ENCODE measurements at places on chromosomes 1 and 21. TPM values are rescaled to one million over a fixed set of nuclear protein-coding genes. Genes with fewer than 3 reads are reported as not detected.

GRCh38 chr1:157034137-157034800 lies 11.3 kb downstream of the ARHGEF11 start:
- no peak overlapping the region for H3K4me3 ChIP-seq
- no peak overlapping the region for H3K27ac ChIP-seq
- H3K4me1 ChIP-seq: no peaks in the 10 kb centered on the region
- H3K27me3 ChIP-seq: peaks cover 41% of the 10 kb centered on the region
- DNase-seq: no peak
- H3K36me3 ChIP-seq: no peaks in the 10 kb centered on the region

GRCh38 chr1:50774759-50775351 lies 185.2 kb downstream of the FAF1 start:
- H3K4me3 ChIP-seq: no peak overlapping the region
- H3K36me3 ChIP-seq: peaks cover 6% of the 10 kb centered on the region
- no peak overlapping the region for H3K27ac ChIP-seq
- no peaks in the 10 kb centered on the region for H3K27me3 ChIP-seq

- H3K4me1 ChIP-seq: peaks cover 86% of the 10 kb centered on the region
- peak overlapping the region; percentile 89 for H3K27ac ChIP-seq
- H3K4me3 ChIP-seq: peak overlapping the region; percentile 75
- peaks cover 30% of the 10 kb centered on the region for H3K36me3 ChIP-seq
Measured at GRCh38 chr1:21334214-21335087, 44.2 kb upstream of the ECE1 start.

DNA sequence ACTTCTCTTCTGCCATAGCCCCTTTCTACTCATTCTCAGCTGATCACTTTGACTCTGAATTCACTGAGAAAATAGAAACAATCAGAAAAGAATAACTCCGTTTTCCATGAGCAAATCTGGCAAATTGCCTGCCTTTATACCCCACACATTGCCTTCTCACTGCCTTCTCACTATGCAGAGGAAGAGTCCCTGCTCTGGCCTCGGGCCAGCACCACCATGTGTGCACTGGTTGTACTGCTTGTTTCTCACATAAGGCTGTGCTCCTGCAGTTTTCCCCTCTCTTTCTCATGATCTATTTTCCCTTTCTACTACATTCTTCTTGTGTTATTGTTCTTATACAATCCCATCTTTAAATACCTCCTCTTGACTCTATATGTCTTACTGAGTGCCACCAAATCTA lies 2.3 kb upstream of the HMGCS2 start:
- H3K4me1 ChIP-seq: no peaks in the 10 kb centered on the region
- H3K36me3 ChIP-seq: no peaks in the 10 kb centered on the region
- peaks cover 40% of the 10 kb centered on the region for H3K27me3 ChIP-seq
- no peak overlapping the region for H3K4me3 ChIP-seq
- no peak overlapping the region for H3K27ac ChIP-seq

GRCh38 chr21:42758721-42759593 lies 105.5 kb downstream of the PDE9A start:
- H3K27me3 ChIP-seq: no peaks in the 10 kb centered on the region
- no peaks in the 10 kb centered on the region for H3K36me3 ChIP-seq
- H3K4me3 ChIP-seq: no peak overlapping the region
- no peak for DNase-seq
- no peaks in the 10 kb centered on the region for H3K4me1 ChIP-seq

Gene PLA2G2C
- not detected for total RNA-seq

Gene NID1
- total RNA-seq: not detected

DNA sequence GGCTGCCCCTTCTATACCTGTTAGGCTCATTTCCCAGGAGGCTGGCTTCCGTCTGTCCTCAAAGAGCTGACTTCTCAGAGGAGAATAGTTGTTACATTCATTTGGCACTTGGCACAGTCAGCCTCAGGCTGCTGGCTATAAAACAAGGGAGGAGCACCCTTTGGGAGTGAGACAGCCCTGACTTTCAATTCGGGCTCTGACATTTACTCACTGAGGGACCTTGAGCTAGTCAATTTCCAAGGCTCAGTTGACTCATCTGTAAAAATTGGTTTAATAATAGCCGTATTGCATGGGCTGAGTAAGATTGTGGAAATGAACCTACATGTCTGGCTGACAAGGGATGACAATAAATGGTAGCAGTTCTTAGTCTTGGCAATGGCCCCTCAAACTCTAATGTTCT lies 13.7 kb downstream of the ALX3 start:
- peaks cover 7% of the 10 kb centered on the region for H3K4me1 ChIP-seq
- no peak overlapping the region for H3K27ac ChIP-seq
- H3K4me3 ChIP-seq: no peak overlapping the region
- no peak for DNase-seq

DNA sequence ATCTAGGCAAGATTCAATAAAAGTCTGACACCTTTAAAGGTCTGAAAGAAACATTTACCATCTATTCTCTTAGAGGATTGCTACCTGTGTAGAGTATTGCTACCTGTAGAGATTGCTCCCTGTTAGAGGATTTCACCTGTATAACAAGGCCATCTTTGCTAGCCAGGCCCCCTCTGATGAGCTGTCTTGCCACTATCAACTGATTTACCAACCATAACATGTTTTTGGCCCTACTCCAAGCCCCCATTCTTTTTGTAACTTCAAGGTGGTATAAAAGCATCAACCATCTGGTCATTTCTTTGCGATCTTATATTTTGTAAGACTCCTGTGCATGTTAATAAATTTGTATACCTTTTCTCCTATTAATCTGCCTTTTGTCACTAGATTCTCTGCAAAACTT lies 424.7 kb upstream of the CAMK1G start:
- no peak overlapping the region for H3K4me3 ChIP-seq
- no peaks in the 10 kb centered on the region for H3K27me3 ChIP-seq
- no peaks in the 10 kb centered on the region for H3K36me3 ChIP-seq
- no peaks in the 10 kb centered on the region for H3K4me1 ChIP-seq

DNA sequence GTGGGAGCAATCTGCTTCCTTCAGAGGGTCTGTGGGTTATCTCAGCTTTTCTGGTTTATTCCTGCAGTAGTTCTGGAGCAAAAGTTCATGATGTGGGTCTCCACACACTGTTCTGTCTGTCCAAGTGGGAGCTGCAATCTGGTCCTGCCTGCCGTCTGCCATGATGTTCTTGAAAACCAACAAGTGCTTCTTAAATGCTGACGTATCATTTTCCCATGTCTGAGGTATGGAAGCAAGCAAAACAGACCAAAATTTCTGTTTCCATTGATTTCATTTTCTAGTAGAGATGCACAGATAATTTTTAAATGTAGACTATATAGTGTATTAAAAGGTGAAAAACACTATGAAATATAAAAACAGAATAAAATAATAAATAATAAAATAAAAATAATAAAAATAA lies 65.2 kb downstream of the SERINC2 start:
- DNase-seq: no peak
- no peak overlapping the region for H3K27ac ChIP-seq
- peaks cover 9% of the 10 kb centered on the region for H3K27me3 ChIP-seq
- no peaks in the 10 kb centered on the region for H3K36me3 ChIP-seq
- H3K4me1 ChIP-seq: peaks cover 4% of the 10 kb centered on the region
- H3K4me3 ChIP-seq: no peak overlapping the region

Gene LDLRAD1
- not detected for total RNA-seq

GRCh38 chr1:214666674-214667073 lies 63.7 kb downstream of the CENPF start:
- H3K4me1 ChIP-seq: no peaks in the 10 kb centered on the region
- H3K36me3 ChIP-seq: peaks cover 77% of the 10 kb centered on the region
- DNase-seq: no peak
- no peak overlapping the region for H3K4me3 ChIP-seq

DNA sequence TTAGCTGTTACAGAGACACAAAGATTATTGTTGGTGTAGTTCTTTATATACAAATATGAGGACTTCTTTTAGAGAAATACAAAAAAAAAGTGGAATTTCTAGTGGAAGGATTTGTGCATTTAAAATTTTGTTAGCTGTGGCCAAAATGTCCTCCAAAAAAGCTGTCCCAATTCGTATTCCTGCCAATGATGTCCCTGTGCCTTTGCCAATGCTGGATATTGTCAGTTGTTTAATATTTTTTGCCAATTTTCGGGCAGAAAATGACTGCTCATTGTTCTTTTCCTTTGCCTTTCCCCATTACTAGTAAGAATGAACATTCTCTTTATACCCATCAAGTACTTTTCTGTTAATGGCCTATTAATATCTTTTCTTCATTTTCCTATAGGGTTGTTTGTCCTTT lies 110.0 kb upstream of the HOOK1 start:
- no peak overlapping the region for H3K27ac ChIP-seq
- H3K4me3 ChIP-seq: no peak overlapping the region
- H3K36me3 ChIP-seq: no peaks in the 10 kb centered on the region

DNA sequence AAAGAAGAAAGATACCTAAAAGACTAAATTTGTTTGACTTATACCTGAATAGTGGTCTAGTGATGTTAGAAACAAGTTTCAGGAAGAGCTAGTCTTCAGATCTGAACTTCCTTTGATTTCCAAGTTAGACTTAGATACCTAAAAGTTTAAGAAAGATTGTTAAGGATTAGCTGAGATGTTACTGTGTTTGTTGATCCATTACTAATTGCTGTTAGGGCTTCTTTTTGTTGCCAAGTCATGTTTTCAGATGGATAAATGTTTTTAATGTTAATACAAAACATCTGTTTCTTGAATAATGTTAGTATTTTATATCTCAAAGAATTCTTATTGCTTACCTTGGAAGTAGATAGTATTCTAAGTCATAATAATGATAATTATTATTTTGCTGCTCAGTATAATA lies 11.6 kb downstream of the GNAI3 start:
- H3K27ac ChIP-seq: no peak overlapping the region
- no peak for DNase-seq
- peaks cover 30% of the 10 kb centered on the region for H3K4me1 ChIP-seq
- H3K4me3 ChIP-seq: no peak overlapping the region
- H3K27me3 ChIP-seq: no peaks in the 10 kb centered on the region
- H3K36me3 ChIP-seq: peaks cover 15% of the 10 kb centered on the region

- peaks cover 45% of the 10 kb centered on the region for H3K27me3 ChIP-seq
- peak overlapping the region; percentile 57 for H3K4me3 ChIP-seq
- DNase-seq: no peak
Measured at GRCh38 chr1:209675565-209676154, 448 bp downstream of the G0S2 start.

Gene RIMKLA
- total RNA-seq: 2.5 TPM

- no peak overlapping the region for H3K27ac ChIP-seq
- no peaks in the 10 kb centered on the region for H3K4me1 ChIP-seq
- DNase-seq: no peak
- H3K27me3 ChIP-seq: peaks cover 2% of the 10 kb centered on the region
- no peak overlapping the region for H3K4me3 ChIP-seq
Measured at GRCh38 chr21:29904359-29905282, 35.2 kb downstream of the GRIK1 start.

DNA sequence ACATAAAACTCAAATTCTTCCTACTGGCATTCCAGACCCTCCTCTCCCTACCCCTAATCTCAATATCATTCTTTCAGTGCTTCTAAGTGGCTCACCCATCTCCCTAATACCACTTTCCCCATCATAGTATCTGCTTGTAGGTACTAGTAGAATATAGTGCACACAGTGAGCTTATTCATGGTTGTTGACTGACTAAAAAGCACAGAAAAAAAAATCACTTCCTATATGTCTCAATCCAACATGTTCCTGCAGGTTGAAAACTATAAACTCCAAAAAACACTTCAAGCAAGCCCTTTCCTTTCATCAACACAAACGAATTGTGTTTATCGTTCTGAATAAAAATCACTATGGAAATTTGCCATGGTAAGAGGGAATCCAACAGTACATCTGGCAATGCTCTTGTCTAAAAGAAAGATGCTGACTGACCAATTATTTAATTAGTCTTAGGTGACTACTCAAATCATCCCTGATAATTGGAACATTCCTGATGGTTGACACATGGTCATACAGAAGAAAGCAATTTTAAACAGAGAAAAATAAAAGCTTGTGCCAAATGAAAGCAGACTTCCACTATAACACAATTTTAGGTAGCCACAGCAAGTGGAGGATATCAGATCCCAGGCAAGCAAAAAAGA lies 87.1 kb downstream of the NDUFS5 start:
- H3K27ac ChIP-seq: no peak overlapping the region
- H3K4me1 ChIP-seq: no peaks in the 10 kb centered on the region
- DNase-seq: no peak
- H3K4me3 ChIP-seq: no peak overlapping the region

Gene TRAF5
- 64.4 TPM for total RNA-seq

DNA sequence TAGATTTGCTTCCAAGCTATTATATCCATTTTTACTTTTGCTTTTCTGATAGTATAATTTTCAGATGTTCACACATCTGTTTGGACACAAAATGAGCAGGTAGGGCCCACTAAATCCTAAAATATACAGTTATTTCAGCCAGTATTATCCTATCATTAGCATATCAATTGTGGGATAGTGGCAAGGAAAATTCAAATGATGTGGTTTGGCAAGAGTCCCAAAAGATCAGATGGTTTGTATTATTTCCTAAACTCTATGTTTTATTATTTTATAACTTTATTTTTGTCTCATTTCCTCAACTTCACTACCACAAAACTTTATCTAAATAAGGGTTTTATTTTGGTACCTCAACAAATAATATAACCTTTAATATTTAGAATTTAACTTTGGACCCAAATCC lies 1659.6 kb downstream of the NCAM2 start:
- H3K36me3 ChIP-seq: no peaks in the 10 kb centered on the region
- H3K4me1 ChIP-seq: no peaks in the 10 kb centered on the region
- DNase-seq: no peak
- H3K4me3 ChIP-seq: no peak overlapping the region
- no peak overlapping the region for H3K27ac ChIP-seq
